Calu3 (cell line): ENCODE measurements at places on chromosomes 16 and 17. TPM values are rescaled to one million over a fixed set of nuclear protein-coding genes. Genes with fewer than 3 reads are reported as not detected.

DNA sequence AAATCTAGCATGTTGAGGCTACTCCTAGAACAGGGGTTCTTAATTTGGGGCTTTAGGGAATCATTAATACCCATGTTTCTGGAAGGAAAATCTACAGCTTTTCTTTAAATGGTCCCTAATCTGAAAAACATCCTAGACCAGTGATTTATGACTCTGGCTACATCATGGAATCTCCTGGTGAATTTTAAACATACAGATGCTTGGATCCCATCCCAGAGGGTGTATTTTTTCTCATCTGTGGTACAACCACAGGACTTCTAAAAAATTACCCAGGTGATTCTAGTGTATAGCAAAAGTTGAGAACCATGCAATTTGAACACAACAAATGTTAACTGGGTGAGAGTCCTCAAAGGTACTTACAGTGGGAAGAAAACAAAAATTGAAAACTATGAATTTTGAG, 41.5 kb downstream of the KANSL1 start:
- DNase-seq, result no peak

DNA sequence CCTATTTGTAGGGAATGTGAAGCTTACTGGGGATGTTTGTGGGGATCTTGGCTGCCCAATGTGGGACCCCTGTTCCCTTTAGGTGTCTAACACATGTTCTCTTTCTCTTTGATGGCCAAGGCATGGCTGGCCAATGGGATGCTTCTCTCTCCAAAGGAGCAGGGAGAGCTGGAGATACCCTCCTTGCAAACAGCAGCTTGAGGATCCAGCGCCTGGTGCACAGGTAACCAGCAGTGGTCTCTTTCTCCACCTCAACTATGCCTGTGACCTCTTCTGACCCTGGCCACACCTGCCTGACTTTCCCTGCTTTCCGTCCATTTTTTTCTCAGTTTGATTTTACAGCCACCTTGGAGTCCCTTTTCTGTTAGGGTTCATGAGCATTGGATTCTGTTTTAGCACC, 16.8 kb upstream of the NKD1 start:
- DNase-seq, result no peak

DNA sequence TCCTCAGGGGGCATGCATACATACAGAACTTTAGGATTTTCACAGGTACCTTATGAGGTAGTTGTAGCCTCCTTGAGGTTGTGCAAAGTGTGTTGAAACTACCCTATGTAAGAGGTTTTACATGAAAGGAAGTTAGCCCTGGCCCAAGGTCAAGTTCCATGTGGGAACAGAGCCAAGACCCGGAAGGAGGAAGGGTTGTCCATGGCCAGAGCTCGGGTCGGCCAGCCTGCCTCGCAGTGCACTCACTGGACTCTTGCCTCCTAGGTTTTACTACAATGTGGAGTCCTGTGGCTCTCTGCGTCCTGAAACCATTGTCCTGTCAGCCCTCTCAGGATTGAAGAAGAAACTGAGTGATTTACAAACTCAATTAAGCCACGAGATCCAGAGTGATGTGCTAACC, 8.2 kb downstream of the POLR2C start:
- peak; percentile 43 for DNase-seq

- DNase-seq, result peak; percentile 50
Measured at GRCh38 chr17:78915872-78916632, 9.1 kb downstream of the TIMP2 start.

DNA sequence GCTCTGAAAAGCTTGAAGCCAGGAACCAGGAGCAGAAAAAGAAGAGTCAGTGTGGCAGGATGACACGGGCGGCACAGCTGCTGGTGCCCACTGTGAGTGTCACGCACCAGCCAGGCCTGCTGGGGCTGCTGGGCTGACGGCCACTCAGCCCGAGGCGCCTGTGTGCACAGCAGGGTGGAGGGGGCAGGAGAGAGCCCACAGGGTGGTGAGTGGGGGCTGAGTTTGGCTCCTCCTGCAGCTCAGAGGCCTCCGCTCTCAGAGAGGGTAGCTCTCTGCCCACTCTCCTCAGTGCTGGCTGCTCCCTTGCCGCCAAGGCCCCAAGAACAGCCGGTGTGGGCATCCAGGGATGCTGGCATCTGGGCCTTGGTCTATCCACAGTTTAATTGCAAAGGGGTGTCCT, 59.6 kb downstream of the GSG1L start:
- no peak for DNase-seq

- no peak for DNase-seq
Measured at GRCh38 chr17:7238420-7239090, 702 bp downstream of the PHF23 start.

- no peak for DNase-seq
Measured at GRCh38 chr17:58205936-58206335, 13.1 kb downstream of the MKS1 start.

DNA sequence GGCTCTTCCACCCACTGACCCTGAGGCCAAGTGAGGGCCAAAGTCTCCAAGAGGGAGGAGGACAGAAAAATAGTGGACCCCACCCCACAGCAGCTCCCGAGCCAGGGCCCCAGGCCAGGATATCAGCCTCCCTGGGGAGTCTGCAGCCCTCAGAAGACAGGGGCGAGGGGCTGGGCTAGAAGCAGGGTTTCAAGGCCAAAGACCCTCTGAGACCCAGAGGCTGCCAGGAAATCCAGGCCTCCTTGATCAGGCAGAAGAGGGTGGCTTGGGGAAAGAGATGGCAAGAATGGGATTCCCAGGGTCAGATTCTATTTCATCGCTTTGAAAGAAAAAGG, 156.1 kb downstream of the ZNF423 start:
- DNase-seq, result no peak

DNA sequence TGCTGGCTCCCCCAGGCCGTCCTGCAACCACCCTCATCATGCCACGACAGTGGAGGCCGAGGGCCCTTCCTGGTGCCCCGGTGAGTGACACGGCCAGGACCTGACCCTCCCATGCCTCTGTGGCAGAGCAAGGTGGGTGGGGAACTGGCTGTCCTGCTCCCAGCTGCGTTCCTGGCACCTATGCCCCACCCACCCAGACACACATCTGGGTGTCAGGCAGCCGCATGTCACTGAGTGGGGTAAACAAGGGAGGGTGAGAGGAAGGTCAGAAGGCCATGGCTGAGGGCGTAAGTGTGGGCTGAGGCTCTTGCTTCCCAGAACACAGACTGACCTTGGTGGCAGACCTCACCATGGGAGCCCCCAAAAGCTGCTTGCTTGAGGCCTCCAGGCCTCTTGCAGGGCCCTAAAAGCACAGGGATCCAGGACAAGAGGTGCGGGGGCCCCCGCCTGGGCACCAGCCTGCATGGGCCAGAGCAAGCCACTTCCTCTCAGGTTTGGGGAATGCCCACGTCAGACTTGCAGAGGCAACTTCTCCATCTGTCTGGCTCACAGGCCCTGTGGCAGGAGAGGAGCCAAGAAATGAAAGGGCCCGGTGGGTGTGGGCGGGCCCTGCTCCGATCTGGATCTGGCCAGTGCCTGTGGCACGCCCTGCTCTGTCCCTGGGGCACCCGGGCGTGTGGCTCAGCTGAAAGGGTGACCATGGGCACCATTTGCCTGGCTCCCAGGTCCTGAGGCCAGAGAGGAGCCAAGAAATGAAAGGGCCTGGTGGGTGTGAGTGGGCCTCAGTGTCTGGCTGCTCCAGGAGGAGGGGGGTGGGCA, 3.9 kb upstream of the CCDC57 start:
- peak; percentile 80 for DNase-seq

GRCh38 chr17:6831661-6832263, at the start of gene TEKT1:
TSS of gene TEKT1 (minus strand) at chr17:6831729. CDS start at chr17:6830376, 1,353 bp downstream.
- peak; percentile 77 for DNase-seq

- no peak for DNase-seq
Measured at GRCh38 chr17:70127221-70127873, 42.0 kb upstream of the KCNJ2 start.

DNA sequence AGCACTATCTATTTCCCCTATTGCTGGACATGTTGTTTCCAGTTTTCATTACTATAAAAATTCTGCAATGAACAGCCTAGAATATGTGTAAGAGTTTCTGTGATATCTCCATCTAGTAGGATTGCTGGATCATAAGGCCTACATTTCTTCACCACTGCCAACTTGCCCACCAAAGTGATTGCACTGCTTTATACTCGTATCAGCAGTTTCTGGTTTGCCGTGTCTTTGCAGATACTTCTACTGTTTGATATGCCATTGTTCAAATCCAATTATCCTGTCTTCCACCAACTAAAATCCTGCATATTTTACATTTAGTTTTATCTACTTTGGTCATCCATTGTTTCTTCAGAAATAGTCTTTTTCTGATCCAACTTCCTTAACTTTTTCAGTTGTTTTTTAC, 21.1 kb downstream of the CEP95 start:
- no peak for DNase-seq

DNA sequence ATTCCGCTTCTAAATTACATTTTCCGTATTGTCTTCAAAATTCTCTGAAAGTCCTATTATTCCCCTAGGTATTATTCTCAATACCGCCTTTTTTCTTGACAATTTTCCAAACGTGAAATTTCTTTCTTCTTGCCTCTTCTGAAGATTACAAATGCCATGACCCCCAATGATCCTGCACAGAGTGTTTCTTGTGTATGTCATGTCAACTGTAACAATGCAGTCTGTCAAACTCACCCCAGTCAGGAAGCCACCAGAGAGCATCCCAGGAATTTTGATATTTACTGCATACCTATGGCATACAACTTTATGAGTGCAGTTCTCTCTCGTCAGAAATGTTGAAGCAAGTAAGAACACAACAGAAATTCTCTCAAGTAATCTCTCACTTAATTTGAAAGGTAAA, 847.3 kb upstream of the CDH8 start:
- DNase-seq, result no peak

DNA sequence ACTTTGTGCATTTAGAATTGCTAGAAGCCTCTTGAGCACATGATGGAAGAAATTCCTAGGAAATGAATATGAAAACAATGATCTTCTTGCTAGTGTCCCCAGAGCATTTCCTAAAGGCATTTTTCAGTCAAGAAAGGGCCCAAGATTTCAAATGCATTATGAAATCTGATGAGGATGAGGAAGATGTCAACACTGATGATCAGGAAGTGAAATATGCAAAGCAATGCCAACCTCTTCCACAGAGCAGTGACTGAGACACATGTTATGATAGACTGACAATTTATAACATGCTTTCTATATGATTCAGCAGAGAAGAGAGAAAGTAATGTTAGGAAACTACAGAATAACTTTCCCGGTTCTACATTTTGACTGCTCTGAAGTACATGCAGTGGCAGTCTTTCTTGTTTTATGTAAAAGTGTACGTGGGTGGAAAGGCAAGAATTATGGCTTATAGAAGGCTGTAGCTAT, 859.1 kb upstream of the GOT2 start:
- DNase-seq, result no peak

Gene ZSWIM7
- total RNA-seq, result 11.9 and 12.4 TPM in 2 replicates

Gene KRTAP3-2
- not detected in 2 replicates for total RNA-seq

Gene KRT20
- total RNA-seq, result 0.66 and 1.7 TPM in 2 replicates

Gene ZNF668
- total RNA-seq, result 12.5 and 13.0 TPM in 2 replicates

Gene TPPP3
- total RNA-seq, result 8.5 and 8.8 TPM in 2 replicates

Gene NME2
- total RNA-seq, result 944 and 1,060 TPM in 2 replicates

Gene CNTROB
- total RNA-seq, result 21.8 and 28.2 TPM in 2 replicates

Gene DPEP2
- not detected in 2 replicates for total RNA-seq
